ENCODE measurements at places on chromosomes 13 and 19.

- DNase-seq: no peak
These were observed 17.7 kb upstream of the ANKRD10 start for GRCh38 chr13:110932588-110932987.

DNA sequence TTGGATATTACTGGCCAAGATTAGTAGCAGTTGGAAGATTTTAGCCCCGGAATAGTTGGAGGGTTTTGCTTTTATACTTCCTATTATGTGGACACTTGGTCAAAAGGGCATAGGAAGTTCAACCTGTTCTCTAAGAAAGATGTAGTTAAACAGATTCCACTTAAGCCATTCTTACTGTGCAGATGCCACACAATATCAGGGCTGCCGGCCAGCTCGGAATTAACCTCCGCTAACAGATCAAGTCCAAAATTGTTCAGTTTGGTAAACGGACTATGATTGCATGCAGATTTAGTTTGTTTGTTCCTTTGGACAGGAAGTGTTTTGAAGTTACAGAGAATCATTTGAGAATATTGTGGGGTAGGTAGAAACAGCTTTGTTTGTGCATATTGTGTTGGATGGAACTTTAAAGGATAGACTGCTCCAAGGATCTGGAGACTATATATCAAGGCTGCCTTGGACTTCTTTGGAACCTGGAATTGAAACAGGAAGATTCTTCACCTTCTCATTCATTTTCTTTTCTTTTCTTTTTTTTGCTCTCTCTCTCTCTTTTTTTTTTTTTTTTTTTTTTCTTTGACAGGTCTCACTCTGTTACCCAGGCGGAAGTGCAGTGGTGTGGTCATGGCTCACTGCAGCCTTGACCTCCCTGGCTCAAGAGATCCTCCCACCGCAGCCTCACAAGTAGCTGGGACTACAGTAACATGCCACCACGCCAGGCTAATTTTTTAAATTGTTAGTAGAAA lies 5.0 kb upstream of the SPRY2 start:
- DNase-seq: no peak

DNA sequence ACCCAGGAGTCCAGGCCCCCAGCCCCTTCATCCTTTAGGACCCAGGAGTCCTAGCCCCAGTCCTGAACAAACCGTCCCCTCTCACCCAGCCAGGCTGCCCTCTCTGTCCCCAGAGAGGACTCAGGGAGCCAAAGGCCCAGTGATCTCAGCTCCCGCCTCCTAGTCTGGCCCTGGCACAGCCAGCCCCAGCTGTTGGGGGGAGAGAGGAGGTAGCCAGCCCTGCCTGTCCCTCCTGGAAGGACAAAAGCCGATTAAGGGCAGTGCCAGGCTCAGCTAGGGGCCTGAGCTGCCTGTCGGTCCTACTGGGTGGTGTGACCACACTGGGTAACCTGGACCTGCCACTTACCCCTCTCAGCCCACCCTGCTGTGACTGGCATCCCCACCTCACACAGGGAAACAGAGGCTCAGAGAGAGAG lies 14.5 kb downstream of the LIPE start:
- no peak for DNase-seq

- DNase-seq: no peak
These were observed 24.8 kb downstream of the MAST3 start for GRCh38 chr19:18122424-18122823.

DNA sequence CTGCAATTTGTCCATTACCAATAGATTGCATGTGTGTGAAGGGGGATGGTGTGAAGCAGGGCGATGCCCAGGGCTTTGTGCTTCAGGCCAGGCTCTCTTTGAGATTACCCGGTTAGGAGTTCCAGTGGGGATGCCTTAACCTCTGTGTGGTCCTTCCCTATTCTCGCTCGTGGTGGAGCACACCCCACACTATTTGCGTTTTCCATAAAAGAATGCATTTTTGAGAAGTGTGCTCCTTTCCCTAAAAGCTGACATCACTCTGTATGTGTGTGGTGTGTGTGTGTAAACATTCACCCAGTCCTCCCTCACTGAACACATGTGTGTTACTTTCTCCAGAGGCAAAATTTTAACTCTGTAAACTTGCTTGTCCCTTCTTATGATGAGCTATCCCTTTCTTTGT lies 308.3 kb downstream of the SLC7A1 start:
- DNase-seq: no peak

DNA sequence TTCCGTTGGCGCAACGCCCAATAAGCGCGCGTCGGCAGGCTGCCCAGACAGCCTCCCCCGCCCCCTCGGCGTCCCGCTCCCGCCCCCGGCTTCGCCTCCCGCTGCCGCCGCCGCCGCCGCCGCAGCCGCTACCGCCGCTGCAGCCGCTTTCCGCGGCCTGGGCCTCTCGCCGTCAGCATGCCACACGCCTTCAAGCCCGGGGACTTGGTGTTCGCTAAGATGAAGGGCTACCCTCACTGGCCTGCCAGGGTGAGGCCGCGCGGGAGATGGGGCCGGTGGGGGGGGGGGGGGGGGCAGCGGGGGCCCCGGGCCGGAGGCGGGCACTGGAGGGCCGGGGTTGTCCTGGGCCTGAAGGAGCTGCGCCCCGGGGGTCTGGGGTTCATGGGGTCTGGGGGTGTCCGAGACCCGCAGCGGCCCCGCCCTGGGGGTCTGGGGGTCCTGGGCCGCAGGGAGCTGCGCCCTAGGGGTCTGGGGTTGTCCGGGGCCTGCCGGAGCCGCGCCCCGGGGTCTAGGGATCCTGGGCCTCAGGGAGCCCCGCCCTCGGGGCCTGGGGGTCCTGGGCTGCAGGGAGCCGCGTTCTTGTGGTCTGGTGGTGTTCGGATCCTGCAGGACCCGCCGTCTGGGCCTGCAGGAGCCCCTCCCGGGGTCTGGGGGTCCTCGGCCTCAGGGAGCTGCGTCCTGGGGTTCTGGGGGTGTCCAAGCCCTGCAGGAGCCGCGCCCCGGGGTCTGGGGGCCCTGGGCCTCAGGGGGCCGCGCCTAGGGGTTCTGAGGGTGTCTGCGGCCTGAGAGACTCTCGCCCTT lies at the start of gene HDGFL2:
Gene HDGFL2, plus strand, starts transcription at position 124 of the 801 bp plus-strand sequence. Its CDS starts 54 bp downstream, at position 178.
- DNase-seq: no peak

GRCh38 chr13:23140492-23140891 lies 40.3 kb upstream of the SGCG start:
- no peak for DNase-seq

GRCh38 chr13:110197471-110197870 lies 109.5 kb downstream of the COL4A1 start:
- no peak for DNase-seq

- DNase-seq: peak; percentile 46
These were observed 21.7 kb upstream of the ZNF429 start for GRCh38 chr19:21483589-21484170.

DNA sequence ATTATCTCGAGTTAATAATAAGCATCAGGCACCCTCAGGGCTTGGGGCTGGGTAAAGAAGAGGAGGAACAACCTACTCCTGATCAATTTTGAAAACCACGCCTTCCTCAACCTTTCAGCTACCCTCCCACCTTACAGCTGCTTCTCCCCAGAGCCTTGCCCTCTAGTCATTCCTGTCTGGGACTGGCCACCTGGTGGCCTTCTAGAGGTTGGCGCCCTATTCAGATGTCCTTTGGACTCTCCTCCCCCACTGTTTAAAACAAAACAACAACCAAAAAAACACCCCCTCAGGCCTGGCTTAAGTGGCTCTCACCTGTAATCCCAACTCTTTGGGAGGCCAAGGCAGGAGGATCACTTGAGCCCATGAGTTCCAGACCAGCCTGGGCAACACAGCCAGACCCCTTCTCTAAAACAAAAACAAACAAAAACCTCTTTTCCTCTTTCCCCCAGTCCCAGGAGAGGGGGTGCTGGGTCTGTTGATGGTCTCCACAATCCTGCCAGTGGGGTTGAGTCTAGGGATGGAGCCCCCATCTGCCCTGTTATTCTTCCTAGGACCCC lies 62.3 kb downstream of the CCDC70 start:
- no peak for DNase-seq

- DNase-seq: no peak
These were observed 866 bp downstream of the COX7A1 start for GRCh38 chr19:36151144-36152018.

DNA sequence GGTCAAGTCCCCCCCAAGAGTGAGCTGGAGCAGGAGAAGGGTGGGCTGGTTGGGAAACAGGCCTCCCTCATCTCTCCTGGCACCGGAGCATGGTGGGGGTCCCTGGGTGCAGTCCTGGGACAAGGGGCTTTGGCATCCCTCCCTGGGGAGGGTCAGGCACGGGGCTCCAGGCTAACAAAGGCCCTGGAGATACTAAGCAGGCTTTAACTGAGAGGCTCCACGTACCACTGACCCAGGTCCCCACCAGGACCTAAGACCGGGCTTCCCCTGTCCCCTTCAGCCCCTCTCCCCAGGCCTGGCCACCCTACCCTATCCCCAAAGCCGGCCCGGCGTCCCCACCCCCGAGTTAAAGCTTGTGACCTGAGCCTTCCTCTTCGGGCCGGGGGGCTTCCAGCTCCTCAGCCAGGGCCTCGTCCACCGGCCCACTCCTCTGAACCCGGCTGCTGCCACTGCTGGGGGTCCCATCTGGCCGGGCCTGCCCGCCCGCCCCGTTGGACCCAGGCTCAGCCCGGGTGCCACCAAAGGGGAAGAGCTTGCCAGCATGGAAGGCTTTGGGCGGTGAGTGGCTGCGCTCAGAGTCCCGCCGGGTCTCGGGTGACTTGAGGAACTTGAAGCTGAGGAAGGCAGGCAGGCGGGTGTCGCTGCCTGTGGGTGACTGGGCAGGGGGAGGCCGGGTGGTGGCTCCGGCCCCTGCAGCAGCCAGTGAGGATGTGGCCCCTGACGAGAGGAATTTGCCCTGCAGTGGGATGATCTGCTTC lies 10.1 kb downstream of the ANO8 start:
- DNase-seq: no peak

DNA sequence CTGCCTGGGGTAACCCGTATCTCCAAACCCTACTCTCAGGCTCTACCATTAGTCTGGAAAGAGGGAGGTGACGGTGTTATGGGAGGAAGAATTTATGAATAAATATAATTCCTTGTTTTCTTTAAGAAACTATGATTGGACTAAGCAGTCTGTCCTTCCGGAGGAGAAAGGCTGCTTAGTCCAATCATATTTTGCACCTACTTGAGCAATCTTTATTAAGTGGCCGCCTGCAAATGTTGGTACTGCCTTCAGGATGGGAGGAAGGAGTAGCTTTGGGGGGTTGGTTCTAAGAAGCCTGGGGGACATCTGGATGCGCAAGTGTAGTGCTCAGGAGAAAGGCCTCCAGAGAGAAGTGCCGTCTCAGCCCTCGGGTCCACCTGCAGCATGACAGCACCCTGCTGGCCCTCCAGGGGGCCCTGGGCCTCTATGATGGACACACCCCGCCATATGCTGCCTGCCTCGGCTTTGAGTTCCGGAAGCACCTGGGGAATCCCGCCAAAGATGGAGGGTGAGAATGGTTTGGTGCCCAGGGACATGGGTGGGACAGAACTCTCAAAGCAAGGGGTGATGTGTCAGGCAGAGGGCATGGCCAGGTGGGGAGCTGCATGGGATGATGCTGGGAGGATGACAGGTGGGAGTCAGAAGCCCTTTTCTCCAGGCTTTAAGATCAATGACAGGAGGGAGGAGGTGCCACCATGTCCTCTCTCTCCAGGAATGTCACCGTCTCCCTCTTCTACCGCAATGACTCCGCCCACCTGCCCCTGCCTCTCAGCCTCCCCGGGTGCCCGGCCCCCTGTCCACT lies 4.1 kb downstream of the ACP4 start:
- no peak for DNase-seq

DNA sequence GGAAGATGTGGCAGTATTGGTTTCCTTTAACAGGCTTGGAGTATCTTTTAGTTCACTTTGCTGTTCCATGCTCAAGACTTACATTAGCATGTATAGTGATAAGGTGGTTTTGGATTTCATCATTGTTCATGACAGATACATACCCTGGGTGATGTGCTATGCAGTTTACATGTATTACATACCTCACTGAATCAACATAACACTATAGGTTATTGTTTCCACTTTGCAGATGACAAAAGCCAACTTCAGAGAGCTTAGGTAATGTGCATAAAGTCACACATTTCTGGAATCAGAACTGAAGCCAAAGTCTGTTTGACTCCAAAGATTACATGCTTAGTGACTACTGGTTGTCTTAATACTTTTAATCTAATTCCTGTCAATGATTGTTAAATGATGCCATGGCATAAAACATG lies 7.1 kb downstream of the COMMD6 start:
- no peak for DNase-seq

DNA sequence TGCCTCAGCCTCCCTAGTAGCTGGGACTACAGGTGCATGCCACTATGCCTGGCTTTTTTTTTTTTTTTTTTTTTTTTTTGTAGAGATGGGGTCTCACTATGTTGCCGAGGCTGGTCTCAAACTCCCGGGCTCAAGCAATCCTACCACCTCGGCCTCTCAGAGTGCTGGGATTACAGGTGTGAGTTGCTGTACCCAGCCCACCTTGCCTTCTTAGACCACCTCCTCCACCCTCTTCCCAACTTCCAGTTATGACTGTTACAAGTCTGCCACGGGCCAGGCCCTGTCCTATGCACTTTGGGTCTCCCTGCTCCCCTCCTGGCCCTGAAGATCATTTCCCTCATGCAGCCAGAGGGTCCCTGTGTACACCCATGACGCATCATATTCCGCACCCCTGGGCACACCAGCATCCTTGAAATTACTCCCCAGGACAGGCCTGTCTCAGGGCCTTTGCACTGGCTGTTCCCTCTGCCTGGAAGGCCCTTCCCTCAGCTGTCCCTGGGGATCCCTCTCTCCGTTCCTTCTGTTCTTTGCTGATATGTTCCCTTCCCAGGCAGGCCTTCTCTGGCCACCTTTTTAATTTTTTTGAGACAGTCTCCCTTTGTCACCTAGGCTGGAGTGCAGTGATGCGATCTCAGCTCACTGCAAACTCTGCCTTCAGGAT lies 3.0 kb downstream of the LGALS4 start:
- no peak for DNase-seq

DNA sequence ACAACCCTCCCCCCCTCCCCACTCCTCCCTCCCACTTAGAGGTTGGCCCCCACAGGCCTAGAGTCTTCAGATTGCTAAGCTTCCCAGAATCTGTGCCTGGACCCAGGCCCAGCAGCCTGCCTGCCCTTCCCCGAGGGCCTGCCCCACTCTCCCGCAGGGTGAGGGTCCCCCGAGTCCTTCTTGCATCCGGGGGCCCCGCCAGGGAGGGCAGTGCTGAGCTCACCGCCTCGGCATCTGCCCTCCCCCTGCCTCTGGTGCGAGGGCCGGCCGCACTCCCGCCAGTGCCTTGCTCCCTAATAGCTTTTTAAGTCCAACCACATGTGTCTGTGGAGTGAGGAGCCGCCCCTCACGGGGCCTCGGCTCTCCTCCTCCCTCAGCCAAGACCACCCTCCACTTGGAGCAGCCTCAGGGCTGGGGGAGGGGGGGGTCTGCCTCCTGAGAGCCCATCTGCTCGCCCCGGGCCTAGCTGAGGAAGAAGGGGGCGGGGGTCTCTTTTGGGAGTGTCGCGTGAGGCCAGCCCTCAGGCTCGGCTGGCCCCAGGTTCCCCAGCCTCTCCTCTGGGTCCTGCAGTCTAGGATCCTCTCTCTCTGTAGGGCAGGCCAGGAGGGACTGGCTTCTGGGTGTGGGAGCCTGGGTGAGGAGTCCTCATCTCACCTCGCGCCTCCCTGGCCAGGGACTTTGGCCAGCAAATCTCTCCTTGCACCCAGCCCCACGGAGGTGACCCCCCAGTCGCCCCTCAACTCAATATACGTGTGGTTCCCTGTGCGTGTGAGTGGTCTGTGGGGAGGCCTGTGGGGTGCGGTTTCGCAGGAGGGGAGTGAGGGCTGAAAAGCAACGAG lies 47.2 kb downstream of the LYL1 start:
- DNase-seq: no peak

GRCh38 chr13:108733022-108733560 lies 103.7 kb downstream of the MYO16 start:
- no peak for DNase-seq

- no peak for DNase-seq
These were observed 92.6 kb downstream of the SIPA1L3 start for GRCh38 chr19:37999309-38000213.

Data from memory B cell (primary cell).